ENCODE measurements at places on chromosomes 16 and 17.
A peak's percentile ranks its signal among the peaks of the same experiment; 100 is the strongest.

GRCh38 chr17:82238472-82239201 is 9.8 kb downstream of the SLC16A3 start:
- DNase-seq: no peak

- no peak for DNase-seq
Measured at GRCh38 chr17:17971431-17972125, 622 bp downstream of the TOM1L2 start.

- no peak for DNase-seq
Measured at GRCh38 chr16:21117567-21117966, 33.1 kb downstream of the DNAH3 start.

DNA sequence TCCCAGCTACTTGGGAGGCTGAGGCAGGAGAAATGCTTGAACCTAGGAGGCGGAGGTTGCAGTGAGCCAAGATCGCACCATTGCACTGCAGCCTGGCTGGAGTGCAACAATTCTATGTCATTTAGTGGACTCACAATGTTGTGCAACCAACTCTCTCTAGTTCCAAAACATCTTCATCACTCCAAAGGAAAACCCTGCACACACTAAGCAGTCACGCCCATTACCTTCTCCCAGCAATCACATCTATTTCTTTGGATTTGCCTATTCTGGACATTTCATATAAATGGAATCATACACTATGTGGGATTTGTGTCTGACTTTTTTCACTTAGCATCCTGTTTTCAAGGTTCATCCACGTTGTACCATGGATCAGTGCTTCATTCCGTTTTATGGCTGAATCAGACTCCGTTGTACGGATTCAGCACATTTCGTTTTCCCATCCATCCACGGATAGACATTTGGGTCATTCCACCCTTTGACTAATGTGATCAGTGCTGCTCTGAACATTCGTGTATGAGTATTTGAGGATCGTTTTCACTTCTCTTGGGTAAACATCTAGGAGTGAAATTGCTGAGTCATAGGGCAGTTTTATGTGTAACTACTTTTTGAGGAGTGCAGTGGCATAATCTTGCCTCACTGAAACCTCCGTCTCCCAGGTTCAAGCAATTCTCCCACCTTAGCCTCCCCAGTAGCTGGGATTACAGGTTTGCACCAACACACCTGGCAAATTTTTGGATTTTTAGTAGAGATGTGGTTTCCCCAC is 45.4 kb upstream of the EMP2 start:
- DNase-seq: no peak

DNA sequence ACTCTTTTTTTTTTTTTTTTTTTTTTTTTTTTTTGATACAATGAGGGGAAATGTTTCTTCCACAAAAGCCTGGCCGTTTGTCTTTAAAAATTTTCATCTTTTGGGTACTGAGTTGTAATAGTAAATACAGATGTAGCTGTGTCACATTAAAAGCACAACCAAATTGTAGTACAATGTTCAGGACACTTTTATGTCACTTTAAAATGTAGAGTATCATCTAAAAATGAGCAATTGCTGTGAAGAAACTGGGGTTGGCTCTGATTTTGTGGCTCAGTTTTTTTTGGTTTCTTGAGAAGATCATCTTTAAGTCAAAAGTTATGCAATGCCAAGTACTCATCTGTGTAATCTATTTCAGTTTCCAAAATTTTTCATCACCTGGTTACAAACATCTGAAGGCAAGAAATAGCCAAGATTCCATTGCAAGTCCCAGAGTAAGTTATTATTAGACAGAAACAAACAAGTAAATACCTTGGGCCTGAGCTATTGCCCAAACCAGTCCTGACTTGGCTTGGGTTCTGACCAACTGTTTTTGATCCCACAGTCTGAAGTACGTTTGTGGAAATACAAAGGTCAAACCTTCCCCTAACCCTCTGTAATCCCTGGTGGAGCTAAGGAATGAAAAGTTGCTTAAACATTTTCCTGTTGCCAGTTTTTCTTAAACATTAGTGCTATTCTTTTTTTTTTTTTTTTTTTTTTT is 717.2 kb downstream of the WWOX start:
- no peak for DNase-seq

- DNase-seq: no peak
Measured at GRCh38 chr16:83552228-83552627, 255.6 kb upstream of the HSBP1 start.

DNA sequence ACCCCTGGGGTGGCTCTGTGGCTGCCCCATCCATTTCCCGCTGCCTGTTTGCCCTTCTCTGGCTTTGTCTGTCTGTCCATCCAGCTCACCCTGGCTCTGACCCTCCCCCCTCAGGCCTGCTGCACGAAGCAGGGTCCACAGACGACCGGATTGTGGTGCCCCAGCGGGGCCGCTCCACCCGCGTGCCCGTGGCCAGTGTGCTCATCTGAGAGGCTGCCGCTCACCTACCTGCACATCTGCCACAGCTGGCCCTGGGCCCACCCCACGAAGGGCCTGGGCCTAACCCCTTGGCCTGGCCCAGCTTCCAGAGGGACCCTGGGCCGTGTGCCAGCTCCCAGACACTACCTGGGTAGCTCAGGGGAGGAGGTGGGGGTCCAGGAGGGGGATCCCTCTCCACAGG is 761 bp upstream of the LAT start:
- DNase-seq: no peak

DNA sequence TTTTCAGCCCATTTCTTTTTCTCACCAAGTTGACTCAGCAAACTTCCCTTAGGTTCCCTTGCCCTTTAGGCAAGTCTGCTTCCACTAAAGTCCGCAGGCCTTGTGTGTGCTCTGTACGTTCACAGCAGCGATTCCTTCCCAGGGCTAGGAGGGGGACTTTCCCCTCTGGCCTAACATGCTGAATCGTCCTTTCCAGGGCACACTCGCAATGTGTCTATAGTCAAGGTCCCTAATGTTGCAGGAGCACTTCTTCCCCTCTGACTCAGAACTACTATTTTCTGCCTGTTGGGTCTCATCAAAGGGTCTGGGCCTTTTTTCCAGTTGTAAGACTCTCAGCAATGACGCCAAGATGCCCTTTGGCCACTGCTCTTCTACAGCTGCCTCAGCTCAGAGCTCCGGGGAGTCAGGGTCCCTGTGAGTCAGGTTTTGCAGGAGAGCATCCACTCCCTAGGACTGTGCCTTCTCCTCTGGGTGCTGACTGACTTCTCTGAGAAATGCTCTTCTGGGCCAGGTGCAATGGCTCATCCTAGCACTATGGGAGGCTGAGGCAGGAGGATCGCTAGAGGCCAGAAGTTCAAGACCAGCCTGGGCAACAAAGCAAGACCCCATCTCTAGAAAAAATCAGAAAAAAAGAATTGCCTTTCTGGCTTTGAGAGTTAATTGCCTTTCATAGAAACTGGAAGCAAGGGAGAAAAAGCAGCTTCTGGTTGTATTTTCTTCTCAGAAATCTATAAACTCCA is 64.4 kb upstream of the TBX2 start:
- DNase-seq: no peak

DNA sequence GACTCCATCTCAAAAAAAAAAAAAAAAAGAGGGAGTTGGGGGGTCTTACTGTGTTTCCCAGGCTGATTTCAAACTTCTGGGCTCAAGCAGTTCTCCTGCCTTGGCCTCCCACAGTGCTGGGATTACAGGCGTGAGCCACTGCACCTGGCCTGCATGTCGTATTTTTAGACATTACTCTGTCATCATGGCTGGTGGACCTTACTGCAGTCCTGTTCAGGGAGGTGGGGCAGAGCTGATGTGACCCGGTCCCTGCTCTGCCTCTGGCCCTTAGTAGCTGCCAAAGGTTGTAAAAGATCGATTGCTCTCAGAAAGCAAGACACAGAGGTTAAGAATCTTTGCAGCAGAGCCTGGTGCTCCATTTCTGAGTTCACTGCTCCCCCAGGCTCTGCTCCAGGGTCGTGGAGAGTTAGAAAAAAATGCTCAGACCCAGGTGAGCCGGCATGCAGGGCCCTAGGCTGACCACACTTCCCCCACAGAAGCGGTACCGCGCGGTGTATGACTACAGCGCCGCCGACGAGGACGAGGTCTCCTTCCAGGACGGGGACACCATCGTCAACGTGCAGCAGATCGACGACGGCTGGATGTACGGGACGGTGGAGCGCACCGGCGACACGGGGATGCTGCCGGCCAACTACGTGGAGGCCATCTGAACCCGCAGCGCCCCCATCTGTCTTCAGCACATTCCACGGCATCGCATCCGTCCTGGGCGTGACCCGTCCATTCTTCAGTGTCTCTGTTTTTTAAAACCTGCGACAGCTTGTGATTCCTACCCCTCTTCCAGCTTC is 7.1 kb upstream of the LASP1NB start:
- no peak for DNase-seq

GRCh38 chr16:2927010-2927646 is 15.4 kb downstream of the FLYWCH1 start:
- DNase-seq: peak; percentile 81

DNA sequence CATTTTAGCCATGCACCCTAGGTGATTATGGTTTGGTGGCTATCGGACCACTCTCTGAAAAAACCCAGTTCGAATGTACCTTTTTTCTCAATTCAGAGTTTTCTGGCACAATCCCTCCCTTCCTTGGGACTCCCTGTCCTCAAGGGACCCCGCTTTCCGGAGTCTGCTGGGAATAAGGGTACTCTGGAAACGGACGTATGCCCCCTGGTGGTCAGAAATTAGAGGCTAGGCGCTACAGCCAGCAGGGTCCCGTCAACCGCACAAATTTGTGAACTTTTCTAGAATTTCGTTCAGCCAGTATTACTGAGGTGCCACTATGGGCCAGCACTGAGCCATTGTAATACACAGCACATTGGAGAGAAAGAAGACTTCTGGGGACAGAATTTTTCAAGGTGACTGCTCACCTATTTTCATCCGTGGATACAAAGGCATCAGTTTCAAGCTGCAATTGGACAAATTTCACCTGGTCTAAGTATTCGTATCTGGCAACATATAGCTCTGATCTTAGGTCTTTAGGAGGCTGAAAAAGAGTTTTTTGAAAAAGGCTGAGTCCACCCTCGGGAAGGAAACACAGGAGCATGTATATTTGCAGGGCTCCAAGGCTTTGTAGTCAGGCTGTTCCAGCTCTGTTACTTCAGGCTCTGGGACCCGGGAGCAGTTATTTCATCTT is 27.1 kb upstream of the CRYBA1 start:
- DNase-seq: peak; percentile 60

- no peak for DNase-seq
Measured at GRCh38 chr16:4194661-4195060, 47.2 kb downstream of the SRL start.

DNA sequence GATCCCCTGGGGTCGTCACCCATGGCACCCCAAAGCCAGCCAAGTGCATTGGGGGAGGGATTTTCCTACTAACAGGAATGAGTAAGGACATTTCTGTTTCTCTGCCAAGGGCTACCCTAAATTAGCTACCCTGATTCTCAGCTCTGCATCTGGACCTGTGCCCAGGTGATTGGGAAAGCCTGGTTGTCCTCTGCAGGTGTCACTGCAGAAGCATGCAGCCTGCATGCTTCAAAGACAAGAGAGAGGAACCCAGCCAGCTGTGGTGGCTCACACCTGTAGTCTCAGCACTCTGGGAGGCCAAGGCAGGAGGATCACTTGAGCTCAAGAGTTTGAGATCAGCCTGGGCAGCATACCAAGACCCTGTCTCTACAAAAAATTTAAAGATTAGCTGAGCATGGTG is 19.6 kb downstream of the BEAN1 start:
- no peak for DNase-seq

GRCh38 chr17:45976755-45977505 is 22.1 kb upstream of the STH start:
- no peak for DNase-seq

GRCh38 chr17:8133399-8133798 is 9.5 kb upstream of the HES7 start:
- no peak for DNase-seq

DNA sequence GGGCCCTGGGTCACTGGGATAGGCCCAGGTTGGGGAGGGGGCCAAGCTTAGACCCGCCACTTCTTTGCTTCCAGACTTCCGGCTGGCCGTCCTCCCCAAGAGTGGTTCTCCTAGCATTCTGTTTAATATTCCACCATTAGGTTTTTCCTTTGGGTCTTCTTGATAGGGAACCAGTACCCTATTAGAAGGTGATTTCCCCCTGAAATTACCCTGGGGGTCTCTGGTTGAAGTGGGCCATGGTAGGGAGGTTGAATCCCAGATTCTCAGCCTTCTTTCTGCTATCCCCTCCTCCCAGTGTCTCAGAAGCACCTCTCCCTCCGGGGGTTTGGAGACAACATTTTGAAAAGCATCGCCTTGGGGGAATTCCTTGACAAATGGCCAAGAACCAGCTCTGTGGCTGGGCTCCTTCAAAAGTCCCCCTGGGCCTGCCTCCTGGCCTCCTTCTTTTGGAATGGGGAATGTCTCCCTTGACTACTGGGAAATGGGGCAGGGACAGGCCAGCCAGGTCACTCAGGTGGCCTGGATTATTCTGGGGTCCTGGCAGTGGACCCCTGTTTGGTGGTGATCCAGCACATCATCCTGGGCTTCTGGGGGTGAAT is 5.7 kb downstream of the LASP1 start:
- DNase-seq: no peak

GRCh38 chr16:89230255-89230654 is 12.8 kb downstream of the ZNF778 start:
- no peak for DNase-seq

DNA sequence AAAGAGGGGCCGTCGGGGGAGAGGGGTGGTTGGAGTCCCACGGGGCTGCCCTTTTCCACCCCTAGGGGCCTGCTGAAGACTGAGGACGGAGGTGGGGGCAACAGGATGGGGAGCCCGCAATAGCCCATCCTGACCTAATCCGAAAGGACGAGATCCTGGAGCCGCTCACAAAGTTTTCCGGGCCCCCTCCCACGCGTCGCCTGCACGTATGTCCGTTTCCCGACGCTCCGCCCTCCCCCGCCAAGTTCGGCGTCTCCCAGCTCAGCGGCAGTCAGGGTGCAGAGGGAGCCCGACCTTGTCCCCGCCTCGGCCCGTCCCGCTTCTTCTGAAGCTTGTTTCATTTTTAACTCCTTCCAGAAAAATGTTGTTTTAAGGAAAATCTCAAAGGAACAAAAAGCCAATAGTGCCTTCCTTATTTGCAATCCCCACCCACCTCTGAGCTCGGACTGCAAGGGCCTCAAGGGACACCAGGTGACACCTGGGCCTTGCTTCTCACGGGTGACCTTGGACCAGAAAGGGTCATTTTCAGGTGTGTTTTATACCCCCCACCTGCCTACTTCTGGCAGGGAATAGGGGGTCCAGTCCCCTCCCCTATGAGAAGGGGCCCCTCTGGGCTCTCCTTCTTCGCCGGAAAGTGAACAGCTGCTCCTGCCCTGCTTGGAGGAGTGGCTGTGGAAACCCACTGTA is 3.4 kb upstream of the ZNF423 start:
- no peak for DNase-seq

- DNase-seq: no peak
Measured at GRCh38 chr17:51346218-51346982, 86.1 kb downstream of the UTP18 start.

- peak; percentile 77 for DNase-seq
Measured at GRCh38 chr17:1315891-1316403, 36.5 kb downstream of the TRARG1 start.

DNA sequence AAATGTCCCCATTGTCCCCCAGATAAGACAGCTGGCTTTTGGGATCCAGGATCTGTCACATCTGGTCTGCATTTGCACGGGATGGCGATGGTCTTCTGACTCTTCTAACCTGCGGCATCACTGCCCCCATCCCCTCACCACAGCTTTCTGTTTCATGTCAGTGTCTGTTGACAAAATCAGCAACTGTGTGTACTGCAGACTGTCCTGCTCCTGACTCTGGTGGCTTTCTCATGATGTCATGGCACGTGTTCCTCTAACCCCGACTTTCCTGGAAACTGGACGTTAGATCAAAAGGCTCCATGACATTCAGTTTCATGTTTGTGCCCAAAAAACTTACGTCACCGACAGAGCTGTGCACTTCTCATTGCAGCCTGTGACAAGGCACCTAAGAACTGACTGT is 30.1 kb upstream of the CPNE2 start:
- no peak for DNase-seq

All from NCI-H1092 treated with DMSO at 0.1 percent for 48 hours (cell line).